Esophagus squamous epithelium (tissue), 5 donors: ENCODE measurements at places on chromosomes 6 and 20. TPM values are rescaled to one million over a fixed set of nuclear protein-coding genes. Genes with fewer than 3 reads are reported as not detected.

DNA sequence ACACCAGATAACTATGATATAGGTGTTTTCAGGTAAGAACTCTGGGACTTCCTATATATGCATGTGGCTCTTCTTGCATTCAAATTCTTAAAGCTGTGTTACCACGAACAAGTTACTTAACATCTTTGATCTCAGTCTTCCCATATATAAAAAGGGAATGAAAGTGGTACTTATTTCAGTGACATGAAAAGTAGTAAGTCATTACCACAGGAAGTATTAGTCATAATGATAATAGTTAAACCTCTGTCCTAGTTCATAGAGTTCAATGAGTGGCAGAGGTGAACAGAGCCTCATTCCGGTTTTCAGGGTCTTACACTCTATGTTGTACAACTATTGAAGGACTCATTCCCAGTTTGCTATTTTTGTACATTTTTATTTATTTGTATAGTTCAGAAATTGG is 237.0 kb downstream of the NKAIN2 start:
- no peaks in the 10 kb centered on the region for H3K36me3 ChIP-seq
- no peak overlapping the region for H3K4me3 ChIP-seq
- H3K4me1 ChIP-seq = no peaks in the 10 kb centered on the region
- H3K27ac ChIP-seq = no peak overlapping the region
- H3K27me3 ChIP-seq = no peaks in the 10 kb centered on the region
- no peak for DNase-seq

DNA sequence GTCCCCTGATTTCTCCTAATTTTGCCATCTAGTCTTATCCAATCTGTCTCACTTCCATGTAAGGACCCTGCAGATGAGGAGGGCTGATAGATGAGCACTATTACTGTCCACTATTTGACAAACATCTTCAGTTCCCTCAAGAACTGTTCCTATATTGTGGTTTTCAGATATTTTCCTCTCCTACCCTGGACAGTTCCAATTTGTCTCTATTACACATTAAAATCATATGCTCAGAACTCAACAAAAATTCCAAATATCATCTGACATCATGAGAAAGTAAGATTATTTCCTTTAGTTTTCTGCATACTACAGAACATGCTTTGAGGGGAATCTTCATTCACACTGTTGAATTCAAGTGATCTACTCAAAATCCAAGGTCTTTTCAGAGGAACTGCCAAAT is 265.6 kb upstream of the ARID1B start:
- no peaks in the 10 kb centered on the region for H3K4me1 ChIP-seq
- H3K27ac ChIP-seq = no peak overlapping the region
- no peaks in the 10 kb centered on the region for H3K36me3 ChIP-seq
- no peaks in the 10 kb centered on the region for H3K27me3 ChIP-seq
- no peak for DNase-seq

- DNase-seq = no peak
- H3K36me3 ChIP-seq = no peaks in the 10 kb centered on the region
- no peak overlapping the region for H3K4me3 ChIP-seq
- H3K4me1 ChIP-seq = peaks cover 24% of the 10 kb centered on the region
Measured at GRCh38 chr20:57326667-57327455, 2.7 kb upstream of the SPO11 start.

- no peak overlapping the region for H3K4me3 ChIP-seq
- no peak overlapping the region for H3K27ac ChIP-seq
- no peaks in the 10 kb centered on the region for H3K4me1 ChIP-seq
Measured at GRCh38 chr6:120211955-120212792, 862.6 kb upstream of the MAN1A1 start.

- no peak for DNase-seq
- H3K27me3 ChIP-seq = no peaks in the 10 kb centered on the region
- no peaks in the 10 kb centered on the region for H3K36me3 ChIP-seq
- no peaks in the 10 kb centered on the region for H3K4me1 ChIP-seq
- H3K4me3 ChIP-seq = no peak overlapping the region
Measured at GRCh38 chr6:62530985-62531384, 245.0 kb upstream of the KHDRBS2 start.

The SOX4 gene
- total RNA-seq = 9.3 TPM

The LTB gene
- total RNA-seq = 0.66 TPM

GRCh38 chr20:46708172-46708860 is 1.1 kb upstream of the SLC2A10 start:
- H3K4me1 ChIP-seq = peaks cover 13% of the 10 kb centered on the region
- H3K36me3 ChIP-seq = no peaks in the 10 kb centered on the region
- H3K27me3 ChIP-seq = no peaks in the 10 kb centered on the region
- H3K27ac ChIP-seq = peak overlapping the region; percentile 89

DNA sequence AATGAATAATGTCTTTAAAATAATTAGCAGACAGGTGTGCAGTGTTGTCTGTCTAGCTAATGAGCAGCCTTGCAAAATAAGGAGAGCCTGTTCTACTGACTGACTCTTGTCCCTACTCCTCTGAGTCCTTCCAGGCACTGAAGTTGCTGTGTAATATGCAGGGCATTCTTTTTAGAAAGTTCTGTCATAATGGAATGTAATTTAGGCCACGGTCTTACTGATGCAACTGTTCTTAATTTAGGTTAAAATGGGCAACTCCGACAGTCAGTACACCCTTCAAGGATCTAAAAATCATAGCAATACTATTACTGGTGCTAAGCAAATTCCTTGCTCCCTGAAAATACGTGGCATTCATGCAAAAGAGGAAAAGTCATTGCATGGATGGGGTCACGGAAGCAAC is 133.9 kb downstream of the TIAM2 start:
- no peak for DNase-seq
- no peak overlapping the region for H3K4me3 ChIP-seq
- no peak overlapping the region for H3K27ac ChIP-seq
- H3K4me1 ChIP-seq = no peaks in the 10 kb centered on the region
- no peaks in the 10 kb centered on the region for H3K36me3 ChIP-seq

The C20orf204 gene
- total RNA-seq = 0.57 TPM

- DNase-seq = no peak
- H3K27me3 ChIP-seq = no peaks in the 10 kb centered on the region
- no peaks in the 10 kb centered on the region for H3K4me1 ChIP-seq
Measured at GRCh38 chr6:68211242-68211795, 423.8 kb upstream of the ADGRB3 start.

DNA sequence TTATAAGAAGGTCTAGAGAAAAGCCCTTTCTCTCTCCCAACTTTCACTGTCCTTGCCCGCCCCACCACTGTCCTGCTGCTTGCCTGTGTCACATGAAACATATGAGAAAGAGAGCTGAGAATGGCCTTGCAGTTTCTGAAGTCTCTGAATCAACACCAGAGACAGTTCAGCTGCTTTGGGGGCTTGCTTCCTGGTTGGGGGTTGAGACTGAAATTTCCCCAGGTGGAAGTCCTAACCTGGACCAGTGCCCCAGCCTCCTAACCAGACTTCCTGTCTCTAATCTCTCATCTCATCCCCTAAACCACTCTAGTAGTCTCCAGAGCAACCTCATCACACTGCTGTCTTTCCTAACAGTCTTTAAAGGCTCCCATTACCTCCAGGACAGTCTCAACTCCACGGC is 10.7 kb downstream of the TRAM2 start:
- H3K4me1 ChIP-seq = peaks cover 48% of the 10 kb centered on the region
- no peaks in the 10 kb centered on the region for H3K27me3 ChIP-seq
- H3K4me3 ChIP-seq = no peak overlapping the region
- no peak overlapping the region for H3K27ac ChIP-seq
- no peaks in the 10 kb centered on the region for H3K36me3 ChIP-seq

DNA sequence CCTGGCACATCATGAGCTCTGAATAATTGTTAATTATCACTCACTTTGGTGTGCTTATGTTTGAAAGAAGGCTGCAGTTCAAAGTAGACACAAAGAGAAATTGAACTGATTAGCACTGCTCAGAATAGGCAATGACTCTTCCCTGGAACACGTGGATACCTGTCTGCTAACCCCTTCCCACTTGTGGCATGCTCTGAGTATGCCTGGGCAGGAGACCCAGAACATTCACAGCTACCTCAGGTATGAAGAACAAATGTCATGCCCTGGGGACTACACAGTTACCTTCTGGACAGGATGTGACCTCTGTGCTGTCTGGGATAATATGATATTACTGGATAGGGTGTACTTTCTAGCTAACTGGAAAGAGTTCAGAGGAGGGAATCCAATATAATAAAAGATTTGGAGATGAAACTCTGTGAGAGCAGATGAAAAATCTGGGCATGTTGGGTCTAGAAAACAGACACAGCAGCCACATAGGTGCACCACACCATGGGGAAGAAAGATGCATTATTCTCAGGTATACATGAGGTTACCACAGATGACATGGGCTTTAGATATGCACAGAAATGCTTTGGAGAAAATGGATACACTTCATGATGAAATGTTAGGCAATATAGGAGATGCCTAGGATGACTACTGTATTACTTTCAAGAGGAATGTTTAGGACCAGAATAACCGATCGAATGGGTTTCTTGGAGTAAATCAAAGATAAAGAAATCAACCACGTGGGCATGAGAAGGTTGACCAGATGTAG is 324.2 kb upstream of the PREP start:
- no peak overlapping the region for H3K27ac ChIP-seq
- no peaks in the 10 kb centered on the region for H3K4me1 ChIP-seq
- no peak overlapping the region for H3K4me3 ChIP-seq
- DNase-seq = no peak
- no peaks in the 10 kb centered on the region for H3K27me3 ChIP-seq

DNA sequence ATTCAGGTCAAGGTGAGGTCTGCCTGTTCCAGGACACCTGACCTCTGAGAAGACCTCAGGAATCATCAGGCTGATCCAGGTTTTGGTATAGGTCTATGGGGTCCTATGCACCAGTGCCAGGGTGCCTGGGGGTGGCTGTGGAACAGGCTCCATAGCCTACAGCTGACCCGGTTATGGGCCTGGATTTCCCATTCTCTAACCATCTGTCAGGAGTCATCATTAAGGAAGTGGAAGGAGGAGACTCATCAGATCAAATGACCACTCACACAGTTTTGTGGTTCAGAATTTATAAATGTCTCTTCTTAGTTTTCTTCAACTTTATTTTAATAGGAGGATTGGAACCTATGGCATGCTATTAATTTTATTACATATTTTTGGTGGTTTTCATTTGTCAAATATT is 14.8 kb downstream of the PLA2G7 start:
- no peaks in the 10 kb centered on the region for H3K36me3 ChIP-seq
- H3K4me3 ChIP-seq = no peak overlapping the region
- no peak overlapping the region for H3K27ac ChIP-seq
- H3K27me3 ChIP-seq = no peaks in the 10 kb centered on the region
- H3K4me1 ChIP-seq = no peaks in the 10 kb centered on the region

- no peaks in the 10 kb centered on the region for H3K36me3 ChIP-seq
- no peak for DNase-seq
- H3K4me3 ChIP-seq = no peak overlapping the region
- H3K4me1 ChIP-seq = no peaks in the 10 kb centered on the region
Measured at GRCh38 chr20:8250539-8251200, 118.6 kb downstream of the PLCB1 start.

The NECAB3 gene
- total RNA-seq = 15.2 TPM

The MAFB gene
- total RNA-seq = 61.7 TPM

GRCh38 chr6:165899611-165900010 is 236.6 kb upstream of the PDE10A start:
- no peaks in the 10 kb centered on the region for H3K4me1 ChIP-seq
- DNase-seq = no peak
- H3K36me3 ChIP-seq = no peaks in the 10 kb centered on the region

GRCh38 chr6:157434349-157435033 is 53.5 kb downstream of the ZDHHC14 start:
- no peak for DNase-seq
- H3K36me3 ChIP-seq = no peaks in the 10 kb centered on the region
- H3K4me3 ChIP-seq = no peak overlapping the region
- H3K27ac ChIP-seq = no peak overlapping the region
- no peaks in the 10 kb centered on the region for H3K27me3 ChIP-seq

DNA sequence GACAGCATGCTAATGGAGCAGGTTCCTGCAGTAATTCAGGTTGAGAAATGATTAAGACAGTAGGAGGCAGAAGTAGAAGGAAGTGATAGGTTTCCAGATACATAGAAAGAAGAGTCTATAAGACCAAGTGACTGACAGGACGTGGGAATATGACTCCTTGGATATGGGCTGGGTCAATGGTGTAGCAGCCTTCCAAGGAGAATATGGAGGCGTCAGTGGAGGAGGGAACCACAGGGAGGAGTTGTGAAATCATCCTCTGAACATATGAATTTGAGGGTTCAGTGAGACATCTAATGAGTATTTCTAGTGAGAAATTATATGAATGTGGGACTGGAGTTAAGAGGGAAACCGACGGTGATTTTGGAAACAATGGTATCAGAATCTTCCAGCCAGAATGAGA is 43.3 kb downstream of the NUDT3 start:
- H3K4me1 ChIP-seq = no peaks in the 10 kb centered on the region
- no peak overlapping the region for H3K27ac ChIP-seq
- no peaks in the 10 kb centered on the region for H3K36me3 ChIP-seq
- no peak overlapping the region for H3K4me3 ChIP-seq
- H3K27me3 ChIP-seq = no peaks in the 10 kb centered on the region

DNA sequence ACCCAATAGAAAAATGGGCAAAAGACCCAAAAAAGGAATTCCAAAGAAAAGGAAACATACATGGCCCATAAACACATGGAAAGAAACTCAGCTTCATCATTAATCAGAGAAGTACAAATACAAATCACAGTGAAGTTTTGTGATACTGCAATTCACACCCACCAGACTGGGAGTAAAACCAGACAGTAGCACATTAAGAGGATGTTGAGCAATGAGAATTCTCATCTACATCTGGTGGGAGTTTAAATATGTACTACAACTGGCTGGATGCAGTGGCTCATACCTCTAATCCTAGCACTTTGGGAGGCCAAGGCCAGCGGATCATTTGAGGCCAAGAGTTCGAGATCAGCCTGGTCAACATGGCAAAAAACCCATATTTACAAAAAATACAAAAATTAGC is 125.7 kb upstream of the PHACTR1 start:
- H3K4me3 ChIP-seq = no peak overlapping the region
- H3K4me1 ChIP-seq = no peaks in the 10 kb centered on the region
- H3K27ac ChIP-seq = no peak overlapping the region

DNA sequence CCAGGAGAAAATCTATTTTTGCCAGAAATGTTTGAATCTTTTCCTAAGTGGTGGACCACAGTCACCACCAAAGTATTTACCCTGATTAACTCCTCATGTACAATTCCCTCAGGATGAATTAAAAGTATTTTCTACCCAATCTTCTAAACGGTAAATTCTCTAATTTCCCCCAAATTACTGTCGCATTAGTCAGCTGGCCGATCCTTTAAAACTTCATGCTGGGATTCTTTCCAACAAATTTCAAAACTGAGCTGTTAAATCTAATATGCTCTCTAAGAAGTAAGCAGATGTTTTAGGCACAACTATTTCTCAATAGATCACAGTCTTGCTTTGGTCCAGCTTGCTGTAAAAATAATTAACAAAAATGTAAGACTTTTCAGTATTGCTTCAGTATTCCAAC is 447.2 kb downstream of the FRK start:
- H3K27me3 ChIP-seq = no peaks in the 10 kb centered on the region
- no peaks in the 10 kb centered on the region for H3K4me1 ChIP-seq
- no peak for DNase-seq
- no peaks in the 10 kb centered on the region for H3K36me3 ChIP-seq
- no peak overlapping the region for H3K4me3 ChIP-seq

- H3K27ac ChIP-seq = peak overlapping the region; percentile 25
- peak overlapping the region; percentile 43 for H3K4me3 ChIP-seq
- peaks cover 3% of the 10 kb centered on the region for H3K4me1 ChIP-seq
- peaks cover 3% of the 10 kb centered on the region for H3K27me3 ChIP-seq
- no peak for DNase-seq
Measured at GRCh38 chr6:135183002-135183531, 2.0 kb downstream of the MYB start.

The KIFC1 gene
- total RNA-seq = 12.8 TPM

GRCh38 chr6:64233746-64234145 is 598.1 kb downstream of the PHF3 start:
- no peak overlapping the region for H3K27ac ChIP-seq
- H3K4me3 ChIP-seq = no peak overlapping the region
- no peak for DNase-seq
